Hypothalamus (tissue), 51 donors: ENCODE measurements at places on chromosomes 2 and 18.
A peak's percentile ranks its signal among the peaks of the same experiment; 100 is the strongest.

DNA sequence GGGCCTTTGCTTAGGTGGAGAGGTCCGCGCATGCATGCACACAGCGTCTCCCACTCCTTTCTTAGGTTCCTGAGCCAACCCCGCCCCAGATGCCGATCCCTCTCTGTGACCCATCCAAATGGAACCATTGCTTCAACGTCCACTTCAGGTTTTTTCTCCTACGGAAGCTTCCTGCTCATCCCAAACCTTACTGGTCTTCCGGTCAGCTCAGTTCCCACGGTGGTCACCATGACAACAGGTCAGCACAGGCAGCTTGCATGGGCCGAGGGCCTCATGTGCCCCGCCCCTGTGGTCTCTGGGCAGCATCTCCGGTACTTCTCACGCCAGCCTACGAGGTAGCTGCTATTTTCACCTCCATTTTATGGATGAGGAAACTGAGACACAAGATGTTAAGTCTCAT lies 163.7 kb downstream of the SOCS6 start:
- DNase-seq, result no peak

DNA sequence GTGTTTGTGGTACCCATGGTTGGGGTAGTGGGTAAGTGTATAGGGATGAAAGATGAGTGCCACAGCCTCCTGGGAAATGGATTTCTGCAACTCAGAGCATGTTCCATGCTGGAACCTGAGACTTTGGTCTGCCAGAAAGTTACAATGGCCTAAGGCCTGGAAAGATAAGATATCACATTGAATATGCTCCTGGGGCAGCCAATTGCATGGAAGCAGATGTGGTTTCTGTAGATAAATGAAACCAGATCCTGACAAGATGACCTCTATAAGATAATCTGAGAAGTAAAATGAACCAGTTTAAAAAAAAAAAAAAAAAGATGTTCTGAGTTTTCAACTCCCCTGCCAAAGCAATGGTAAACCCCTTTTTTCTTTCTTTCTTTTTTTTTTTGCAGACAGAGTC lies 91.4 kb upstream of the NCK2 start:
- no peak for DNase-seq

DNA sequence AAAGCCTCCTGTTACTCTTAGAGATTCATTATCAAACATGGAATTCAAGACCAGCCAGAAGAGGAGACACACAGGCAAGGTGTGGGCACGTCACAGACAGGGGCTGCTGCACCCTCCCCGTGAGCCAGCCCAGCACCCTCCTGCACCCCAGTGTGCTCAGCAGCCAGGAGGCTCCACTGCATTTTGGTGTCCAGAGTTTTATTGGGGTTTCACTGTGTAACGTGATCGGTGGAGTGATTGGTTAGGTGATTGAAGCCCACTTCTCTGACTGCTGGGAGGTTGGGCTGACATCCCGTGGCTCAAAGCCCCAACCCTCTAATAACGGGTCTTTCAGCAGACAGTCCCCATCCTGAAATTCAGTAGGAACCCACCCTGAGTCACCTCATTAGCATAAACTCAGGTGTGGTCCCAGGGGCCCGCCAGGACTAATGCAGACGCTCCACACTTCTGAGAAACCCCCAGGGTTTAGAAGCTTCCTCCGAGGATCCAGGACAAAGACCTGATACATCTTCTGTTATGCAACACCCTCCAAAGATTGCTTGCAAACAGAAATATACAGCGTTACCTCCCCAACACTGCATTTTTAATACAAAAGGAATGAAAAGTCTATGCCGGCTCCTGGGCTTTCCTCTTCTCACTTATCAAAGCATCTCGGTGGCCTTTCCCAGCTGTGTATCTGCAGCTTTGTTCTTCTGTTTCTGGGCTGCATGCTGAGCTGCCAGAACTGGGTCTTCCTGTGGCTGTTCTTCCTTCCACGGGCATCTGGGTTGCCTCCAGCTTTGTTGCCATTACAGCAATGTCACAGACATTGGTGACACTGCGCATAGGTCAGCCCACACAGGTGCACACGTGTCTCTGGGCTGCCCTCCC lies 43.7 kb upstream of the SNED1 start:
- DNase-seq, result no peak

GRCh38 chr2:40474306-40474705 lies 22.4 kb upstream of the SLC8A1 start:
- DNase-seq, result no peak

- no peak for DNase-seq
Observed at GRCh38 chr18:76384861-76385680, 110.0 kb downstream of the ZNF516 start.

DNA sequence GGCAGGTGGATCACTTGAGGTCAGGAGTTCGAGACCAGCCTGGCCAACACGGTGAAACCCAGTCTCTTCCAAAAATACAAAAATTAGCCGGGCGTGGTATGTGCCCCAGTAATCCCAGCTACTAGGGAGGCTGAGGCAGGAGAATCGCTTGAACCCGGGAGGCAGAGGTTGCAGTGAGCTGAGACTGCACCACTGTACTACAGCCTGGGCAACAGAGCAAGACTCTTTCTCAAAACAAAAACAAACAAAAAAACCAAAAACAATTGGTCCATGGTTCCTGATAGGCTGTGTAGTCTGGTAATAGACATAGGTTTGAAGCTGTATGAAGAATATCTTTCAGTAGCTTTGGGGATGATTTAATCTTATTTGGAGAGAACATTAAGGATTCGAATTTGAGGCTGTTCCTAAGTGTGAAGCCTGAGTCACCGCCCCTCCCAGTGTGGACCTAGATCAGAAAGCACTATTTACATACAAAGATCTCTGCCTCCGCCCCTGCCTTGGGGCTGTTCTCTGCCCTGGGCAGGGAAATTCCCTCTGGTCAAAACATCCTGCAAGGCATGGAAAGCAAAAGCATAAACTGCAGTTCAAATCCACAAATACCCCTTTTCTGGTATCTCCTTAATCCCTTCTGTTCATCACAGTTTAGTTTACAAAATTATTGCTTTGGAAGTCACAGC lies 52.8 kb upstream of the PMAIP1 start:
- no peak for DNase-seq

- peak; percentile 4 for DNase-seq
Observed at GRCh38 chr2:55923091-55923981, at the start of gene EFEMP1. EFEMP1 (minus strand) TSS chr2:55923782; CDS start chr2:55922440, 1,342 bp downstream.

DNA sequence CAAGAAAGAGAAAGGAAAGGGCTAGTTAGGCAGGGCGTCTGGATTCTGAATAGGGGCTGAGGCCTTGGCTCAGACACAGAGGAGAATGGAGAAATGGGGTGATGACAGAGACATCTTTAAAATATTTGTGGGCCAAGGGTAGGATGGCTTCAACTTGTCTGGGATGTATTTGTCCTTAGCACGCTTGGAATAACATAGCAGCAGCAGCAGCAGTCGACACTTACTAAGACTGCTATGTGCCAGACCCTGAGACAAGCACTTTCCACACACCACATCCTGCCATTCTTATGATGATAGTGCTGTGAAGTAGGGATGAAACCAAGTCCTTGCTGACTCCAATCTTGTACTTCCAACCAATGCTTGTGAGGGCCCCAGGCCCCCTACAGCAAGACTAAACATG lies 2.6 kb downstream of the IL1RL1 start:
- DNase-seq, result no peak

DNA sequence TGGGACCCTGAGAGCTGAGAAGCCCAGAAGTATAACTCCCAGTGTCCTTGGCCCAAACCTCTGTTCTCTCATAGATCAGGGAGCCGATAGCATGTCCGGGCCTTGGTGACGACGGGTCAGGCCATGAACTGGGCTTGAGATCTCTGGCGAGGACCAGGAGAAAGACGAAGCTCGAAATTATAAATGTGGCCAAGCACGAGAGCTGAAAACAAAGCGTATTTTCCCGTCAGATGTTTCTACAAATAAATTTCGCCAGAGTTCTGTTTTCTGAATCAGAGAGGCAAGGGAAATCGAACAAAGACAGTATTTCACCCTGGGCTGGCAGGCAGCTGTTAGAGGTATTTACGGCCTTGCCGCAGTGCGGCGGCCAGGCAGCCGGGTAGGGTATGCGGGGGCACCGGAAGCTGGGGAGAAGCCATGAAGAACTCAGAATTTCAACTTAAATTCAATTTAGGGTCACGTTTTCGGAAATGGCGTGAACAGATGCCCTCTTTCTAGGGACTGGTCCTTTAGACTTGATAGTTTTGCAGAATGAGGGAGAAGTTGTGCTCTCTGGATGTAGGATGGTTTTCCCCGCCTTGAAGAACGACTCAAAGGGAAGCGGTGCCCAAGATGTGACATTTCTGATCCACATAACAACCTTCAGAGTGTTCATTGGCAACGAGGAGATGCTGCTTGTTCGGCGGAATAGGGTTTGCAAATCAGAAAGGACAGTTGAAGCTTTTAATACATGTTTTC lies 9.6 kb downstream of the HOXD8 start:
- DNase-seq, result no peak

GRCh38 chr2:143839456-143839855 lies 680.5 kb downstream of the ZEB2 start:
- no peak for DNase-seq

DNA sequence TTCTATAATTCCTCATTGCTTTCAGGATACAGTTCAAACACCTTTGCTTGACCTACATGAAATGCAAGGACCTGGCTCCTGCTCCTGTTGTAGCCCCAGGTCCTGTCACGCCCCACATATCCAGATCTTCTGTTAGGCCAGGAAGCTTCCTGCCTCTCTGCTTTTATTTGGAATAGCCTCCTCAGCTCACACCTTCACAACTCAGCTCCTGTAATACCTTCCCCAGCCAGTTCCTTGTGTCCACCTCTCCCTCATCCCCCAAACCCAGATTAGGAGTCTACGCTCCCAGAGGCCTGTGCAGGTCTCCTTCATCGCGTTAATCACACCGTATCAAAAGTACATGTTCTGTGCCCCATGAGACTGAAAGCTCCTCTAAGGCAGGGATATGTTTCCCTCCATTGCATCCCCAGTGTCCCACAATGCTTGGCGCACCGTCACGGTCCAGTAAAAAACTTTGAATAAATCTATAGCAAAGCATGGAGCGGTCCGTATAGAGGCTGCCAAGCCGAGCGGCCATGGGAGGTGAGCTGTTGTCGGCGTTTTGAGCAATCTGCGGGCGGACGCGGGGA lies 371 bp downstream of the MDH1B start:
- no peak for DNase-seq

- DNase-seq, result no peak
Observed at GRCh38 chr2:234162861-234163260, 112.4 kb downstream of the SPP2 start.

DNA sequence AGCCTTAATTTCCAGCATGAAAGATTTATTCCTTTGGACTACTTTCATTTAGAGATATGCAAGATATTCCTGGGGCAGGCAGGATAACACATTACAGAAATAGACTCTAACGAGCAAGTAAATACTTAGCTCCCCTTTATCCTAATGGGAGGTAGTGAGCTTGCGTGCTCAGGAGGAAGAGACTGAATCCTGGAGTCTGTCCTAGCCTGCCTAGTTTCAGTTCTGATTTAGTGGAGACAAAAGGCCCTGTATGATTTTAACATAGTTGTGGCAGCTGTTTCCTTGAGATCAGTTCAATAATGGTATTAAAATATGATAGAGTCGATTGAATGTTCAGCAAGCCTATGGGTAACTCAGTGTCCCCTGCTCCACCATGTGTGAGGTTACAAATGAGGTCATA lies 109.5 kb downstream of the FMNL2 start:
- no peak for DNase-seq

DNA sequence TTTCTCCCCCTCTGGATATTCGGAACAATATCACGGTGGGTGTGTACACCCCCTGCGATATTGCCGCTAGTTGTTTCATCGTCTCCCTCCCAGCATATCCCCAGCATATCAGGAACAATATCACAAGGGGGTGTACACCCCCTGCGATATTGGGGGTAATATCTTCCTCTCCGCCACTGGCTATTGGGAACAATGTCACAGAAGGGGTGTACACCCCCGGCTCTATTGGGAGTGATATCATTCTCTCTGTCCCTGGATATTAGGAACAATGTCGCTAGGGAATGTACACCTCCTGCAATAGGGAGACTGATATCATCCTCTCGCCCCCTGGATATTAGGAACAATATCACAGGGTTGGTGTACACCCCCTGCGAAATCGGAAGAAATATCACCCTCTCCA lies 1932.0 kb downstream of the SUCLG1 start:
- no peak for DNase-seq

DNA sequence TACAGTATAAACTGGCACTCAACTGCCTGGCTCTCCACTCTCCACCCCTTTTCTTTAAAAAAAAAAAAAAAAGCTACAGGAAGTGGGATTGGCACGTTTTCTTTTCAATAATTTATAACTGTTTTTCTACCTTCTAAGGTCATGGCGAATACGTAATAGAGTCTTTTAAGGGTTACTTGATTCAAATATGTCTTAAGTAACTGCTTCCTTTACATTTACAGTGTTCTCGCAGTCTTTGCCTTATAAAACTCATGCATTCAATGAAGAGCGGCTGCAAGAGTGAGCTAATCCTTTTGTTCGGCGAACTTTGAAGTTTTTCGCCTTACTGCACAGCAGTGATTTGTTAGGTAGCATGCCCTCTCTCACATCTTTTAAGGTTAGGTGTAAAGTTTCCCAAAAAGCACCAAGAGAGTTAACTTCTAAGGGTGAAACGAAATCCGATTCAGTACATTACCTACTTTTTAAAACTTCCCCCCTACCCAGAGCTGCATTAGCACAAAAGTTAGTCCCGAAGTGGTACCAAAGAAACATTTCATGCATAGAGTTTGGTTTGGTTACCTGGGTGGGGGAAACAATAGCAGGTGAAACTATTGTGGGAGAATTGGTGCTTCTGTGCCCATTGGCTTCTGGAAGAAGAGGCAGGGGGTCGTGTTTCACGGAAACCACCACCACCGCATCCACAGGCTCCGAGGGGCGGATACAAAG lies 2.0 kb downstream of the KCTD1 start:
- no peak for DNase-seq

GRCh38 chr2:69477627-69478026 lies 40.4 kb upstream of the NFU1 start:
- DNase-seq, result no peak

DNA sequence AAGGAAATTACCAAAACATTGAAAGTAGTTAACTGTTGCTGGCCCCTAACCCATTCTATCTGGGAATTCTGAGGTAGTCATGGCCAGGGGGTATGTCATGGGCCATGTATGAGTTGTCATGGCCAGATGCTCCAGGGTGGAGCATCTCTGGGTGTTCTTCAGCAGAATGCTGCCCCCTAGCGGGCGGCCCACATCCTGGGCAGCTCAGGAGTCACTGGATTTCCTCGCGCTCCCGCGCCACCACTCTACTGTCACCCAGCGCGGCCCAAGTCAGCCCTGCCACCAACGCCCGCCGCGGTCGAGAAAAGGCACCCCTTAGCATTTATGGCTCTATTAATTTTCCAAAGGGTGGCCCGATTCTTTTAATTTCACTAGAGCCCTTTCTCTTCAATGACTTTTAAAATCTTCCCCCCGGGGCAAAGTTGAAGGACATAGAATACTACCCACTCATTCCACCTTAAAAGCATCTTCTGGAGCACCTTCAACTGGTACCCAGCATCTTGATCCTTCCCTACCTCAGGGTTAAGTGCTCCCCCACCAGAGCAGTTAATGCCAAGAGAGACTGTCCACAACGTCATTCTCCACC lies 41.6 kb downstream of the PKDCC start:
- no peak for DNase-seq
